ENCODE measurements at places on chromosomes 3 and 15. TPM values are rescaled to one million over a fixed set of nuclear protein-coding genes. Genes with fewer than 3 reads are reported as not detected.

Gene WDR93
- 0.07 TPM for polyA plus RNA-seq

DNA sequence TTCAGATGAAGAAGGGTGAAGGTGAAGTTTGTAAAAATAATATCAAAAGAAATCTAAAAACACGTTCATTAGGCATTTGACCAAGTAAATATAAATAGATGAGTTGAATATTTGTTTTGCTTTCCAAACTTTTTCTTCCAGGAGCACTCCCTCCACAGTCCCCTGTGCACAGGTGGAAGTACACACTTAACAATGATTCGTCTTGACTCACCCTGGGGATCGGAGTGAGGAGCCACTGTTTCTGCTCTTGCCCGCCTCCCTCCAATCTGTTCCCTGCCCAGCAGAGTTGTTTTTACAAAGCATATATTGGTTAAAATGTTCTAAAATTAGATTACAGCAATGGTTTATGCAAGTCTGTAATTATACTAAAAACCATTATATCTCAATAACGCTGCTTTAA lies 175.1 kb downstream of the PTPRG start:
- no peak for DNase-seq

DNA sequence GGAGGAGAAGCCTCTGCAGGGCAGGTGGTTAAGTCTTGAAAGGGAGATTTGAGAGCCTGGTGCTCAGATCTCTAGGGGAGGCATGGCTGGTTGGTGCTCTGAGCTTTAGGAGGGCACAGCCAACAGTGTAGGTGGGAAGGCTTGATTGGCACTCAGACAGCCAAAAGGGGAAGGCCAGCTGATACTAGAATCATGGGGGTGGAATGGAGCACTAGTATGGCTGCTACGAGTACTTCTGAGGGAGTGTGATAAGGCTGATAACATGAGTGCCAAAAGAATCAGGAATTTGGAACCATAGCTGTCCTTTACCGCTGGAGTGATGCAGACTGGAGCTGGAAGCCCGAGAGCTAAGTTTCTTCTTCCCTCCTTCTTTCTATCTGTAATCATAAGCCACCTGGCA lies 184.6 kb upstream of the TBC1D5 start:
- no peak for DNase-seq

- DNase-seq = no peak
These were observed 40.5 kb upstream of the IGSF10 start for GRCh38 chr3:151501171-151501922.

Gene CASR
- not detected for polyA plus RNA-seq

Gene SLC22A13
- not detected for polyA plus RNA-seq

Gene P2RY12
- 0.95 TPM for polyA plus RNA-seq

DNA sequence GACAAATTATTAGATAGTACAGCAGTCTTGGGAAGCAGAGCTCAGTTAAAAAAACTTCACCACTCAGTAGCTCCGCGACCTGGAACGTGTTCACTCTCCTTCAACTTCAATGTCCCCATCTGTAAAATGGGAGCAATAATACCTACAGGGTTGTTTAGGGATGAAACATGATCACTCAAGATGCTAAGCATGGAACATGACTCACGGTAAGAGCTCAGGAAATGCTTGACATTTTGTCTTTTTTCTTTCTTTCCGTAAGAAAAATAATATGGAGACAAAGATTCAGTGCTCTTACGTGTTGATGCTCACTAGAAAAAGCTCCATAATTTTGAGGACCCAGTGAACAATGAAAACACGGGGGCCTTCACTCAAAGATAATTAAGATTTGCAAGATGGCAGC lies 606.7 kb upstream of the MDFIC2 start:
- no peak for DNase-seq
